Coronary artery (tissue), 2 donors: ENCODE measurements at places on chromosomes 3 and 15.

DNA sequence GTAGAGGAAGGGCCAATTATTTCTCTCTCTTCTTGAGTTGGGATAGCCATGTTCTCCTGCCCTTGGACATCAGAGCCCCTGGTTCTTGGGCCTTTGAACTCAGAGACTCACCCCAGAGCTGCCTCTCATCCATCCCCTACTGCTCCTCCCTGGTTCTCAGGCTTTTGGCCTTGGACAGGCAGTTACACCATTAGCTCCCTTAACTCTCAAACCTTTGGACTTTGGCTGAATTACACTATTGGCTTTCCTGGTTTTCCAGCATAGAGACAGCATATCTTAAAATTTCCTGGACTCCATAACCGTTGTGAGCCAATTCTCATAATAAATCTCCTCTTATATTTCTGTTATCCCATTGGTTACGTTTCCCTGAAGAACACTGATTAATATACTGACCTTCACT, 63.7 kb upstream of the CHL1 start:
- no peak for DNase-seq

DNA sequence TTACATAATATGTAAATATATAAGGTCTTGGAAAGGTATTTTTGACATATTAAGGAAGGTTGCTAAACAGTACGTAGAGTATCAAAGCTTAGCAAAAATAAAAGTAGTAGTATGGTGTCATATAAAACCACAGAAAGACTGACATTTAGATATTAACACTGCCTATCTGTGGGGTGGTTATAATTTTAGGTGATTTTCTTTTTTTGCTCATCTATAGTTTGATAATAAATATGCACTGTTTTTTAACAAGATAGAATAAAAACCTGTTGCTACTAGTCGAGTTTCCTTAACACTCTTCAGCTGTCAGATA, 40.7 kb downstream of the ETV5 start:
- DNase-seq, result no peak

GRCh38 chr15:57122080-57122840, 203.8 kb downstream of the TCF12 start:
- no peak for DNase-seq

DNA sequence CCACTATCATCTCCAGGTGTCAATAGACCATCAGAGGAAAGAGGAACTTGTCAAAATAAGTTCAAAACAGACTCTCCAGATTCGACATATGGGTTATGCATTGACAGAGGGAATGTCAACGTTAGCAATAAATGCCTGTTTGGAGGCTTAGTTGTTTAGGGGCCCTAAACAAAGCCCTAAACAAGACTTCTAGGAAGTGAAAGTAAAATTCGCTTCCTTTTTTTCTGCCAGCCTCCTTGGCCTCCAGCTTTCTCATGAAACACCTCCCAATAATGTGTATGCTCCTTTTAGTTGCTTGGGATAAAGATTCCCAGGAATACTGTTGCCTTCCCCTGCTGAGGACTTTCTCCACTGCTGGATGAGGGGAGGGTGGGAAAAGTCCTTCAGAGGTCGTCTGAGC, 70.9 kb upstream of the ARNT2 start:
- no peak for DNase-seq

- no peak for DNase-seq
These were observed 10.0 kb upstream of the FILIP1L start for GRCh38 chr3:100124201-100124761.
